Naive B cell (primary cell): ENCODE measurements at places on chromosomes 5 and 9.

DNA sequence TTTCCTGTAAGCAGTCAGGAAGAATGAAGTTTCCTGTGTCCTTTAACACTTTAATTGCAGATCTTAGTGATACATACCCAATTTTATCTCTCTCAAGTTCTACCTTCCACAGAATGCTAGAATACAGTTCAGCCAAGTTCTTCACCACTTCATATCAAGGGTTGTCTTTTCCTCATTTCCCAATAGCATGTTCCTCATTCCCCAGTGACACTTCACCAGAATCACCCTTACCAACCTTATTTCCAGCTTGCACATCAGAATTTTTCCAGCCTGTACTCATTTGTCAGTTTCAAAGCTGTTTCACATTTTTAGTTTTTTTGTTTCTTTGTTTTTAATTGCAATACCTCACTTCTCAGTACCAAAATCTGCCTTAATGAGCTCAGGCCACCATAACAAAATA lies 126.1 kb downstream of the ESM1 start:
- no peak for DNase-seq

GRCh38 chr9:892123-892522 lies 50.6 kb downstream of the DMRT1 start:
- no peak for DNase-seq

DNA sequence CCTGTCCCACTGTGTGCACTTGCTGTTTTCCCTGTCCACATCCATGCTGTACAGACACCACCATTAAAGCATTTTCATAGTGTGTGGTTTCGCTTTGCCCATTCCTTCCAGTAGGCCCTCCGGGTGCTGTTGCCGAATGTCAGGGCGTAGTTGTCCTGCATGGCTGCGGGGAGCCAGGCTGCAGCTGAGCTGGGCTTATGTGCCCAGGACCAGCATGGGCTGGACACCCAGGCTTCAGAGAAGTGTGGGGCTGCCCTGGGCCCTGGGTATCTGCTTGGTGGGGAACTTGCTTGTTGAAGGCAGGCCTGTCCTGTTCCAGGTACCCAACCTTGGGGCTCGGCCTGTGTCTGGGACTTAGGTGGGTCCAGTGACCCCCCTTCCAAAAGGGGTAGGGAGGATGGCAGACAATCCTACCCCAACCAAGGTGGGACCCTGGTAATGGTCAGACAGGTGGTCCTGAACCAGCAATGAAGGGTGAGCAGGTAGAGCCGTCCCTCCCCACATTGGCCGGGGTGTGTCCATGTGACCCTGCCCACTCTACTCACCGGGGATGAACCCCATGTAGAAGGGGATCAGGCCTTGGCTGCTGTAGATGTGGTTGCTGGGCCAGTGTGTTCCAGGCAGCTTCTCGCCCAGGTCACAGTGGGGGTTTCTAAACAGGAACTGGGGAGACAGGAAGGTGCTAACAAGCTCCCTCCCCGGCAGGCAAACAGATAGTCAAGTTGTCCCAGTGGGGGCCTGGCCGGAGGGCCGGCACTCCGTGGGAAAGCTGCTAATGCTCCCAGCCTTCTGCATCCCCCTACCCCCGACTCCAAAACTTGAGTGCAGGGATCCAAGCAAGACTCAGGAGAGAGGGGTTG lies 2.8 kb downstream of the TUBB4B start:
- DNase-seq: no peak

DNA sequence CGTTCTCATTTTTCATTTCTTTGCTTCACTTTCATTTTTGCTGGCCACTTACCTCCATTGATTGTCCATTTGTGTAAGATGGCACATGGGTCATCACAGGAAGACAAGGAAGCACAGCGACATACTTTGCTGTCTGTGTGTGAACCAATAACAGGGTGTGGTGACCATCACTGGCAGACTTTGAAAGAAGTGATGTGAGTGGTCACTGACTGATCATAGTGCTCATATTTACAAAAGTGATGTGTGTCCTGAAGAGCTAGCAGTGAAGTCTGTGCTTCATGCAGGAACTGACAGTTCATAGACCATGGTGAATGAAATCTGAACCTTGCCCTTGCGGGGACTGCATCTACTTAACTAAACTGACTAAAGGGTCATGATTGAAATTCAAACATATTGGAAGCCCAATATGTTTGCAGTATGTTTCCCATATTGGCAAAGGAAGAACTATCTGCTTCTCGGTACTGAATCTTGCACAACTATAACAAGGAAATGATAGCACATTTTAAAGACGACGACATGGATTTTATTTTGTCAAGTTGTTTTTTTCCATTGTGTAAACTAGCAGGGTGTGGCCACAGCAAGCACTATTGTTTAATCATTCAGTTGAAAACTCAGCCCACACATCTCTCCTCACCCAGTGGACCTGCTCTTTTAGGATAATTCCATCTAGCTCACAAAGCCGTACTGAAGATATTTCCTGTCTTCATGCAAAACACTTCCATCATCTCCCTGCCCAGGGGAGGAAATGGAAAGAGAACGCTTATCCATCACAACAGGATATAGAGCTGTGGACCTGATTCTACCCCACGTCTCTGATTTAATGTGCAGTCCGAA lies 232.0 kb upstream of the ANKRD55 start:
- no peak for DNase-seq

DNA sequence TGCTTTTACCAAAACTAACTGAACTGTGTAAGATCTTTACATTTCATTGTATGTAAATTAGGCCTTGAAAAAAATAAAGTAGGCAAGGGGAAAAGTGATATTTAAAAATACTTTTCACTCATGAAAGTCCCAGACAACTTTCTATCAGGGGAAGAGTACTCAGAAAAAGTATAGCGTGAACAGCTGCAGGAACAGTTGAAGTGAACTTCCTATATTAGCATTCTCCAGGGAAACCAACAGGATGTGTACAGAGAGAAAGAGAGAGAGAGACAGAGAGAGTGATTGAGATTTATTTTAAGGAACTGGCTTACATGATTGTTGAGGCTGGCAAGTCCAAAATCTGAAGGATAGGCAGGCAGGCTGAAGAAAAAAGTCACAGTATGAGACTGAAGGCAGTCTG lies 42.0 kb downstream of the ERMP1 start:
- DNase-seq: no peak

GRCh38 chr5:133472829-133473228 lies 139.5 kb downstream of the FSTL4 start:
- no peak for DNase-seq

- no peak for DNase-seq
Observed at GRCh38 chr9:21153336-21154017, 11.8 kb upstream of the IFNW1 start.

DNA sequence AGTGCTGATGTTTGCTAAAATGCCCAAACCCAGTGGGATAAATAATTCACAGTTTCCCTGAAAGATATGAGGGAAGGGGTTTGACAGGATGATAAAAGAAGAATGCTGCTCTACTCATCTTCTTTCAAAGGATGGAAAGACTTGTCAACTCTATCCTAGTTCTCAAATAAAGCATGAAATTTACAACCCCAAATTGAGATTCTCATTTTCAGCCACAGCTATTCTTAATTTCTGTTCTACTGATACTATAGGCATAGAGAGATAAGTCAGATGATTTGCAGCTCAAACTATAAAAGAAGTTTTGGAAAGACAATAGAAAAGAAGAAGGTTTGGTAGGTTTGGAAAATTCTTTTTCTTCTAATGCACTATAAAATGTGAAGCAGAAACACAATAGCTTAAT lies 542.6 kb downstream of the CSNK1G3 start:
- no peak for DNase-seq

GRCh38 chr5:74028406-74028805 lies 402.4 kb downstream of the ARHGEF28 start:
- DNase-seq: no peak

- no peak for DNase-seq
Observed at GRCh38 chr5:160802592-160802991, 49.4 kb downstream of the ATP10B start.

DNA sequence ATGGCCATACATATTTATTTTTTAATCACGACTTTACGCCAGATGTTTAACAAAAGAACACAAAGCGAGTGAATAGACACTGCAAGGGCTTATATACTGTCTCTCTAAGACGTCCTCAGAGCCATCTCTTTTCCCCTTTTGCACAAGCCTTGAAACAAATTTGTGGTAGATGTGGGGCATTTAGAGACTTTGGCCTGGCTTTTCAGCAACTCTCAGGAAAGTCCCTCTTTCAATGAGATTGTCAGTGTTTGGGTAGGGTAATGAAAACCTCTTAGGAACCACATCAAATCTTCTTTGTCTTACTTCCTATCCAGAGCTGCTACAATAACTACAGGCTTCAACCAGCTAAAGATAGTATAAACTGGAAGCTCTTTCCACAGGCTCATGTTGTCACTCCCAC lies 380.0 kb downstream of the ANXA1 start:
- DNase-seq: no peak

GRCh38 chr5:16531063-16531648 lies 65.6 kb upstream of the ZNF622 start:
- DNase-seq: no peak

GRCh38 chr9:99118782-99119466 lies 14.0 kb downstream of the TGFBR1 start:
- DNase-seq: peak; percentile 53

DNA sequence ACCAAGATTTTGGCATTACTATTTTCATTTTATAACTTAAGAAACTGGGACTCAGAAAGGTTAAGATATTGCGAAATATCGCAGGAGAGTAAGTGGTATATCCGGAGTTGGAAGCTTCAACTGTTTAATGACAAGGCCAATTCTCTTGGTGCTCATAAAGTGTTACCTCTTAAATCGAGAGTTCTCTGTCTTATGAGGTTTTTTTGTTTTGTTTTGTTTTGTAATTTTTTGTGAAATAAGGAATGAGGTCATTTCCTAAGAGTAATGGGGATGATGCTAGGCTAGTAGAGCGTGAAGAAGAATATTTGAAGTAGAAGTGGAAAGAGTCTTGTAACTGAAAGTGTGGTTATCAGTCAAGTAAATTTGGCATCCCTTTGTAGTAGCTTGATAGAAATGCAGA lies 183.2 kb upstream of the DAB2 start:
- no peak for DNase-seq

GRCh38 chr9:87068177-87068840 lies 121.0 kb upstream of the GAS1 start:
- DNase-seq: no peak
